Frontal cortex (tissue), 4 donors: ENCODE measurements at places on chromosomes 11 and 22.
A peak's percentile ranks its signal among the peaks of the same experiment; 100 is the strongest.

DNA sequence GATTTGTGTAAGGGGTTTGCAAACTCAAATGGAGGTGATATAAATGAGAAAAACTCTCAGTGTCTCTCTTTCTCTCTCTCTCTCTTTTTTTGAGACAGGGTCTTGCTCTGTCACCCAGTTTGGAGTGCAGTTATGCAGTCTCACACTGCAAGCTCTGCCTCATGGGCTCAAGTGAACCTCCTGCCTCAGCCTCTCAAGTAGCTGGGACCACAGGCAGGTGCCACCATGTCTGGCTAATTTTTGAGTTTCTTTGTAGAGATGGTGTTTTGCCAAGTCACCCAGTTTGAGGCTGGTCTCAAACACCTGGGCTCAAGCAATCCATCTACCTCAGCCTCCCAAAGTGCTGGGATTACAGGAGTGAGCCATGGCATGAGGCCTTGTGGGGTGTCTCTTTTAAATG is 2.9 kb downstream of the BIRC3 start:
- no peak for DNase-seq

DNA sequence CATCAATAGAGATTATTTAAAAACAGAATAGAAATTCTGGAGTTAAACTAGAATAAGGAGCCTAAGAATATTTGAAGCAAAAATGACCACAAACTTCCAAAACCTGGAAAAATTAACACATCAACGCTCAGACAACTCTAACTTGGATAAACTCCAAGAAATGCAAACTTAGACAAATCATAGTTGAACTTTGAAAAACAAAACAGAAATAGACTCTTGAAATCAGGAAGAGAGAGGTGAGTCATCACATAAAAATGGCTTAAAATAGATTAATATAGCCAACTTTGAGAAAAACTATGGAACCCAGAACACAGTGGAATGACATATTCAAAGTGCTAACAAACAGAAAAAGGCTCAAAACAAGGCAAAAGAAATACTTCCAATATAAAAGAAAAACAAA is 974.2 kb downstream of the JRKL start:
- DNase-seq: no peak

DNA sequence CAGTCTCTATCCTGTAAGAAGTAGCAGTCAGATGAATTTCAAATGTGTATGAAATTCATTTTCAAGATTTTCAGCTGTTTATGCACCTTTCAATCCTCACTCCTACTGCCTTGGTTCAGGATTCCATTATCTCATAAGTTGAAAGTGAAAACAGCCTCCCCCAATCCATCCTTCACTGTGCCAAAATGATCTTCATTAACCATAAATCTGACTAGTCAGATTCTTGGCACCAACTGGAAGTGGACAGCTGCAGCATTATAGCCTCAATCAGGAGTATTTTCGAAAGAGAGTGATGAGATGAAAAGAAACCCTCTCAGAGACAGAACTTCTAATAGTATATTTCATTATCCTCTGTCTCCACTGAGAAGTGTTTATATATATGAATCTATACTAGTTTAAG is 365.3 kb upstream of the PDGFD start:
- DNase-seq: no peak

DNA sequence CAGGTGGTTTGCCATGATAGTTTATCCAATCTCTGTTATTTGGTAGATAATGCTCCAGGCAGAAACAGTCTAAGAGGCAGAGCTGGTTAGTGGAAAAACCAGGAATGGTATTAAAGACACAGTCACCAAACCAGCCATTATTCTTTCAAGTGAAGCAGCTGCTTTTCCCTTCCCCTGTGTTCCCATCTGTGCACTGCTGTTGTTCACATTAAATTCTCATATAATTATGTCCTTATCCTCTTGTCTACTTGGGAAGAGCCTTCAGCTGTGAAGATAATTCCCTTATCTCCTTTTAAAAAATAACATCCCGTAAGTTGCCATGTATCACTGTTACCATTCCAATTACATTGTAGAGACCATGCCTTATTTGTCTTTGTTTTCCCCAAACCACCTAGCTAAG is 5.2 kb upstream of the TBCEL start:
- DNase-seq: no peak

- no peak for DNase-seq
Observed at GRCh38 chr22:19812910-19813309, 41.8 kb downstream of the GNB1L start.

DNA sequence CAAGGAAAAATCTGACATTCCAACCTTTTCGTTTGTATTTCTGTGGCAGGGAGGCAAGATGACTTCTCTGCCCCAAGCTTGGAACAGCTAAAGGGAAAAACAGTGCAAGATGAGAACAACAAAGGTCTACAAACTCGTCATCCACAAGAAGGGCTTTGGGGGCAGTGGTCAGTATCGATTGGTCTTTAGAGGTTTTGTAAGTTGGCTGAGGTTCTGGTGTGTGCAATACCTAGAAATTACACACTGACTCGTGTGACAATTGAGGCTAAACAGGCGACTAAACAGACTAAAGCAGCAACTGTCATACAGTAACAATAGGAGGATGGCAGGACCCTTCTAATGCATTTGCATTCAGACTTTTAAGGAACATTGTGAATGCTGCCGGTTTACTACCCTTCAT is 994 bp downstream of the DEPDC5 start:
- no peak for DNase-seq

GRCh38 chr11:121351083-121351630 is 58.6 kb downstream of the SC5D start:
- no peak for DNase-seq

DNA sequence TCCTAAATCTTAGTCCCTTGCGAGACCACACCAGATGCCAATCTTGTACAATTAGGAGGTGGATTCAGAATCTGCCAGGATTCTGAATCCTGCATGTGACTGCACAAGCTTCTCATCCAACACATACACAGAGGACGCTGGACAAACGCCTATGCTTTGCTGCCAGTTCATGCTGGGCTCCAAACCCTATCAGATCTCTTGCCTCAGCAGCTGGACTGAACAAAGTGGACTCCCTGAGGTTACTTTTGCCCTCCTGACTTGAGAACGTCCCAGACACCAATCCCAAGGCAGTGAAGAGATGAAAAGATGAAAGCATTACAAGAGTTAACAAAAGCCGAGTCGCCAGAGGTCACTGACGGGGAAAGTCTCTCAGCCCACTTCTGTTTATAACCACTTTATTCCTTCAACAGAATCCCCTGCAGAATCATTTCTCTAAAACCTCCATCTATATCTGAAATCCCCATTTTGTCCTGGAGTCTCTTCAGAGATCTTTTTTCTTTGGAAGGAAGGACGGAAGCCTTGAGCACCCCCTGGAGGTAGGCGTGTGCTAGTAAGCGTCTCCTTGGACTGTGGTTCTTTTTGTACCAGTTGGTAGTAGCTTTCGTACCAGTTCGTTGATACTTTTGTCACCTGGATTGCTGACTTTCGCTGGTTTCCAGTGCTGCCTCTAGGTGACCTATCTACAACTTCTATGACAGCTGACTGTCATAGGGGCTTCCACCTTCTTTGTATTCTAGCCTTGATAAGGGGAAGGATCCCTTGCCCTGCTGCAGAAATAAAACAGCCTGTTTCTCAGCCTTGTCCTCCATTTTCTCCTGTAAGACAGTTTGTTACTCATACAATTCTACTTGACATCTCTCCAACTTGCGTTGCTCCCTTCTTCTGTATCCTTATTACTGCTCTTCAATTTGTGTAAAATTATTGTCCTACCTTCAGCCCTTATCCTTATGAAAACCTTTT is 26.1 kb upstream of the EED start:
- DNase-seq: peak; percentile 61

- no peak for DNase-seq
Observed at GRCh38 chr11:121869478-121869877, 246.5 kb downstream of the BLID start.

GRCh38 chr11:70325824-70326223 is 55.3 kb downstream of the PPFIA1 start:
- no peak for DNase-seq
